ENCODE measurements at places on chromosomes 11 and 22.

- DNase-seq: peak; percentile 52
These were observed 21.9 kb upstream of the QSER1 start for GRCh38 chr11:32870676-32871075.

- no peak for DNase-seq
These were observed 50.6 kb upstream of the ARFGAP3 start for GRCh38 chr22:42907404-42908373.

DNA sequence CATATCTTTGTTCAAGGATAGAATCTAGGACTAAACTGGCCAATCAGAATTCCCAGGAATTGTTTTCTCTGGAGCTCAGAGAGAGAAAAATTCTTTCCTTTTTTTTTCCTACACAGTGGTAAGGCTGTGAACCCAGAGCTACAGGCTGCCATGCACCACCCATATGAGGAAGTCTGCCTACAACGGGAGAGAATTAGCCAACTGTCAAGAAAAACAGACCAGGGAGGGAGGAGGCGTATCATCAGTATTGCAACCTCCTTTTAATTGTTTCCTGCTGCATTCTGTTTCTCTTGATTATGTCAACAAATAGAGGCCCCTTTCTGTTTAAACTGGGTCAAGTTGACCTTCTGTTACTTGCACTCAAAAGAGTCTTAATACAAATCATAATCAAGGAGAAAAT, 176.5 kb upstream of the UBASH3B start:
- DNase-seq: no peak

- DNase-seq: no peak
These were observed 29.1 kb upstream of the DLAT start for GRCh38 chr11:111996129-111996528.

DNA sequence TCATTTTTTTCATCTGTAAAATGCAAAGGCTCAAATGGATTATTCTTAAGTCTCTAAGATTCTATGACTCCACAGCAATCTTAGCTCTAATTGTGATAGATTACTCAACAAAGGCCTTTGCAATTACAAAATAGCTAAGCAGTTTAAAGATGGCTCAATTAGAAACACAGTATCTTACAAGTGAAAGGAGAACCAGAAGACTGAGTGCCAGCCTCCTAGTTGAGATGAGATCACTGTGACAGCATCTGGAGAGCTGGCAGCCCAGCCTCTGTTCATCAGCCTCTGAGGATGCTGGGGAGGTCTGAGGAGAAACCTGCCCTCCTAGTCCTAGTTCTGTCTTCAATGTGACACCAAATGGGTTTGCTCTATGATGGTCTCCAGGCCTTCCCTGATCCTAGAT, 158.4 kb upstream of the NARS2 start:
- no peak for DNase-seq

Data from SK-MEL-5 (cell line).